GM10248 (cell line): ENCODE measurements at places on chromosomes 5 and 9.

GRCh38 chr5:126189862-126190261, 233.3 kb upstream of the GRAMD2B start:
- DNase-seq = no peak

GRCh38 chr9:87683751-87684626, 41.9 kb upstream of the CTSL start:
- no peak for DNase-seq

DNA sequence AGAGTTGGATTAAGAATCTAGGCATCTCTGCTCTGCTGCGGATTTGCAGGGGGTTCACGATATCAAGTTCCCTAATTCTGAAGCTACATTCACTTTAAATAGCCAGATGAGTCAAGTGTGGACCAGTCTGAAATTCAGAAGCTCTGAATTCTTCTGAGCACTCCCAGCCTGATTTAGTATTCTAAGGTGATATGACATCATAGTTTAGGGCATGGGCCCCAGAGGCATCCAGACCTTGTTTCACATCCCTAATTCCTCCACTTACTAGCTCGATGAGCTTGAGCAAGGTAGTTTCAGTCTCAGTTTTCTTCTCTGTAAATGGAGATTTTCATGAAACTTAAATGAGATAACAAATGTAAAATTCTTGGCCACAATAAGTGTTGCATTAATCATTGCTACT, 65.2 kb downstream of the TMEM167A start:
- peak; percentile 57 for DNase-seq

- DNase-seq = no peak
Measured at GRCh38 chr5:139456776-139457175, 5.8 kb downstream of the ECSCR start.

DNA sequence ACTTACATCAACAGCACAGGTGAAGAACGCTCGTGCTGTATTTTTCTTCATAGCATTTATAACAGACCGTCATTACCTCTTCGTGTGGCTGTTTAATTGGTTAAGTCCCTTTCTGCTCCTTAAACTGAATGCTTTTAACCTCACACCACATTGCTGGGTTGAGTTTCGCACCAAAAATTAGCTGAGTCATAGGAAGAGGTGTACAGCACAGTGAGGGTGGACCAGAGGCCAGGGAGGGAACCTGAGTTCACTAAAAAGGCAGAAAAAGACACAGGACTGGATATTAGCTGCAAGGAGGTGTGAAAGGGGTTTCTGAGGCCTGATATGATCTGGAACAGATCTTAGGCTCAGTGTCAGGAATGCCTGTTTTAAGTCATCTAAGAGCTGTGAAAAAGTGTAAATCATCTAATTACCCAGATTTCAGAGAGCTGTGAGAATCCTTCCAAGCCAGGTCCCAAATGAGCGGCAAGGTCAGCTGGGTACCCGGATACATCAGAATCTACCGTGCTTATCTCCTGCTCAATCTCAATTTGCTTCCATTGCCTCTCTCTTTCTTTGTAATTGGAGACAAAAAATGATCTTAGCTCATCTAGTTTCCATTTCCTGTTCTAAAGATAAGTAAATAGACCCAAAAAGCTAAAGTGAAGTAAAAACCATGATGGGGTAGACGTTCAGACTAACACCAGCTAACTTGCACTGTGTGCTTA, 7.1 kb upstream of the CFAP90 start:
- DNase-seq = no peak

DNA sequence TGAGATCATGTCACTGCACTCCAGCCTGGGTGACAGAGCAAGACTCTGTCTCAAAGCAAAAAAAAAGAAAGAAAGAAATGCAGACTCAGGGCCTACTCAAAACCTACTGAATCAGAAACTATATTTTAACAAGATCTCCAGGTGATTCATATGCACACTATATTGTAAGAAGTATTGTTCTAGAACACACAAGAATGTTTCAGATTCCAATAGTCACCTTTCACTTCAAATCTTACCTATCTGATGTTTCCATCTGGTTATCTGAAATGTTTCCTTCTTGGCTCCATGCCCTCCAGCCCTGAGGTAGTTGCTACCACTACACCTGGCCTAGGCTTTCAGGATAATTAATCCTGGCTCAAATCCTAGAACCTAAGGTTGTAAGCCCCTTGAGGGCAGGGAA, 36.8 kb upstream of the SNX2 start:
- DNase-seq = no peak

DNA sequence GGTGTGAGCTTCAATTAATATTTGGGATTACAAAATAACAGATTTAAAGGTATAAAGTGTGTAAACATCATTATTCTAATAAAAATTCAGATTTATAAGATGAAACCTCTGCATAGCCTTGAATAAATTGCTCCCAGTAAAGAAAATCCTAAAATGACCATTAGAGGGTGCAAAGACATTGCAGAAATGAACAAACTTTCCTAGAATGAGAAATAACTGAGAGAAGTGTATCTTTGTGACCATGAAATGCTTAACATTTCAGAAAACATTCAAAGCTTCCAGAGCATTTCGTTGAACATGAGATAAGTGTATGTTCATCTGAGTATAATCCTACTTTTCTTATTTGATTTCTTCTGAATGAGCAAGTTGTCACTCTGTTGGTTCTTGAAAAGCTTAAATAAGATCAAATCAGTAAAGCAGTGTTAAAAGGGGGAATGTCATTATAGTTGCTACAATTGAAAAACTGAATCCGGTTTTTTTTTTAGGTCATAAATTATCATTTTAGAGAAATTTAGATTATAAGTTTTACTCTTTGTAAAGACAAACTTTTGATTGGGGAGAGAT, 24.7 kb upstream of the NUDT12 start:
- no peak for DNase-seq

DNA sequence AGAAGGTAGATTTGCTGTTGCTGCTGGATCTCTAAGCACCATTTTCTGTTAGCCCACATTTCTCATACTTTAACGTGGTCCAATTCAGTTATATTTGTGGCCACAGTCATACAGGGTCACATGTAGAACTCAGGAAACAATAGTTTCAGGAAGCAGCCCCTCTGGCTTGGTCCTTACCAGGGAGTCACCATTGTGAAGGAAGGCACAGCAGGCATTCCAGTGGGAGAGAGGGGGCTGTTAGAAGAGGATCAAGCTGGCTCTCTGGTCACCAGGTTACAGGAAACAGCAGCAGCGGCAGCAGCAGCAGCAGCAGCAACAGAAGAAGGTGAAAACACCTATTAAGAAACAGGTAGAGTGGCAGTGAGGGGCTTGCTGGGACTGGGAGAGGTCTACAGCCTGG, 14.5 kb downstream of the C9orf43 start:
- no peak for DNase-seq

GRCh38 chr5:52277101-52277500, 510.6 kb upstream of the ITGA1 start:
- DNase-seq = no peak

DNA sequence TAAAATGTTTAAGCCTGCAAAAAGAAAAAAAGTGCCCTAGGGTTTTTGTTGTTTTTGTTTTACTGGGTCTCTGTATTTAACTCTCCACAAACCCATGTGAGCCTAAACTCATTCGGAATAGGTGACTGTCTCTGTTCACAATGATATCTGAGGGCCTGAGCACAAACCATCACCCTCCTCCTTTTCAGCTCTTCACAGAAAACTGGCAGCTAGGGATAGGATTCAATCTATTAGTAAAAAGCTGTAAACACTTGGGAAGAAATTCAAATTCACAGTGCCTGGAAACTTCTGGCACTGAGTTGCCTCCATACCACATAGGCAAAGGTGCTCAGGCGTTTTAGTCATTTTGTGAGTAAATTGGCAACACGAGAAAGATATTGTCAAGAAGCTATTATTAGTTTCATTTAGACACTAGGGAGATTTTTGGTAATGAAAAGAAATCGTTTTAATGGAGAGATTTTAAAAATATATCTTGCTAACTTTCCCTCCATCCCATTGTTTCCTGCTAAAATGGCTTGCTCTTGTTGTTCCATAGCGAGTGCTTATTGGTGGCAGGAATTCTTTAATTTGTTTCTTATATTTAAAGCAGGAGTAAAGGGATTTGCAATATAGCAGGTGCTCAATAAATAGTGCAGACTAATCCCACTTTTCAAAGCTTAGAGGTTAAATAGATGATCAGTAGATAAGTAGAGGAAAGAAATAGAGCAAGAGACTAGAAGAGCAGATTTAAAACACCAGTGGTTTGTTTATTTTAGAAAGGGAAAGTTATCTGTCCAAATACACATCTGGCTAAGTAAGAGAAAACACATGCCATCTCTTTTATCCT, 9.7 kb downstream of the FOXD1 start:
- DNase-seq = no peak

DNA sequence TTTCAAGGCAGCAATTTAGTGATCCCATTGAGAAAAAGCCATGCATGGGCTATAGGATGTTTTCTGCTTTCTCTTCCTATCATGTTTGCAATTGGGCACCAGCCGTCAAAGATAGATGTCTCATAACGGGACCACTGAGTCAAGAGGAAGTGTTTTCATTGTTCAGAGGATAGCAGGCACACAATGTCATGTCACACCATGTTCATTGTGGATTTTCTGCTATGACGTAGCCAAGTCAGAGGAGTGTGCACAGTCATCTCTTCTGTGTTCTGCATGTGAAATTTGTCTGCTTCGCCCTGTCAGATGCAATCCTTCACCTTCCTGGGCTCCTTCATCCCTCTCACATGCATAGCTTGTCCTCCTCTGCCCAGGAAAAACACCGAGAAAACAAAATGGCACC, 106.0 kb downstream of the CD180 start:
- DNase-seq = no peak

GRCh38 chr9:6880626-6881025, 122.9 kb downstream of the KDM4C start:
- DNase-seq = no peak

DNA sequence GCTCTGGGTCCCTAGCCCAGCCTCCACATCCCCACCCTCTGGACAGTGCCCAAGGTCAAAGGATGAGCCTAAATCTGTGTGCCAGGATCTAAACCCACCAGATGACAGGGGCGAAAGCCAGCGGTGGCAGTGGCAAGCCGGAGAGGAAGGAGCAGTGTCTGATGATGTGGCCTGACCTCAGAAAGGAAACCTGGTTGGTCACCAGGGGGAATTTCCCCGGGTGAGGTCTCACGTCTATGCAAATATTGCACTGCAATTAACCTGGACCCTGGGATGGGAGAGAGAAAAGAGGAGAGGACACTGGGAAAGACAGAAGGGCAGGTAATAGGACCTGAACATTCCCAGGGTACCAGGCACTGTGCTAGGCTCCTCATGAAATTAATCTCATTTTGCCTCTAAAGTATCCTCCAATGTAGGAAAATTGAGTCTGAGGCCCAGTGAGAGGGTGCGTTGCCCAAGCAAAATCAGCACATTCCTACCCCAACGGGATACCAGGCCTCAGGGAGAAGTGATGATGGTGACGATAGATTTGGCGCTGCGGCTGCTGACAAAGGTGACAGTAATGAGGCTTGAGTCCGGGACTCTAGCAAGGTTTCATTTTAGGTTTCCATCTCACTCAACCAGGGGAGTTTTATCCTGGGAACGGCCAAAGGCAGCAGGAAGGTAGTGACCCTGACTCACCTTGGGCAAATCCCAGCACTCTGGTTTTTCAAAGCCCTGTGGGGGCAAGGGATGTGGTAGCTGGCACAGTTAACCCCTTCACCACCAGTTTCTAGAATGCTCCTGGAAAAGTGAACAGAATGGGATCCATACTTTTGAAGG, 13.4 kb upstream of the TNIP1 start:
- peak; percentile 69 for DNase-seq

- DNase-seq = no peak
Measured at GRCh38 chr9:135989722-135990467, 28.7 kb upstream of the UBAC1 start.

- no peak for DNase-seq
Measured at GRCh38 chr9:12627096-12627495, 66.1 kb upstream of the TYRP1 start.

- DNase-seq = no peak
Measured at GRCh38 chr5:79069488-79070349, at the start of the genes BHMT2 and DMGDH. Gene BHMT2, plus strand, starts transcription at chr5:79069767. Its CDS starts 16 bp downstream, at chr5:79069783. Gene DMGDH, minus strand, starts transcription at chr5:79069674. Its CDS starts 54 bp downstream, at chr5:79069620.

GRCh38 chr5:6246820-6247437, 131.4 kb downstream of the MED10 start:
- DNase-seq = no peak

DNA sequence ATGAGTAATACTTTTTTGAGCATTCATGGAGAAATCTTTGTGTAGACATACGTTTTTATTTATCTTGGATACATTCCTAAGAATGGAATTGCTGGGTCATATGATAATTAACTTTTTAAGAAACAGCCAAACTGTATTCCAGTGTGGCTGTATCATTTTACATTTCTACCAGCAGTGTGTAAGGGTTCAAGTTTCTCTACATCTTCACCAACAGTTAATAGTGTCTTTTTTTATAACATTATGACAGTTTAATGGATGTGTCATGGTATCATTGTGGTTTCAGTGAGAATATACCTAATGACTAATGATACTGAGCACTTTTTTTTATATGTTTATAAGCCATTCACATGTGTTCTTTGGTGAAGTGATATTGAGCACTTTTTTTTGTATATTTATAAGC, 52.4 kb downstream of the NIPBL start:
- DNase-seq = no peak

GRCh38 chr9:72443855-72444254, 77.6 kb upstream of the TMC1 start:
- DNase-seq = peak; percentile 72

DNA sequence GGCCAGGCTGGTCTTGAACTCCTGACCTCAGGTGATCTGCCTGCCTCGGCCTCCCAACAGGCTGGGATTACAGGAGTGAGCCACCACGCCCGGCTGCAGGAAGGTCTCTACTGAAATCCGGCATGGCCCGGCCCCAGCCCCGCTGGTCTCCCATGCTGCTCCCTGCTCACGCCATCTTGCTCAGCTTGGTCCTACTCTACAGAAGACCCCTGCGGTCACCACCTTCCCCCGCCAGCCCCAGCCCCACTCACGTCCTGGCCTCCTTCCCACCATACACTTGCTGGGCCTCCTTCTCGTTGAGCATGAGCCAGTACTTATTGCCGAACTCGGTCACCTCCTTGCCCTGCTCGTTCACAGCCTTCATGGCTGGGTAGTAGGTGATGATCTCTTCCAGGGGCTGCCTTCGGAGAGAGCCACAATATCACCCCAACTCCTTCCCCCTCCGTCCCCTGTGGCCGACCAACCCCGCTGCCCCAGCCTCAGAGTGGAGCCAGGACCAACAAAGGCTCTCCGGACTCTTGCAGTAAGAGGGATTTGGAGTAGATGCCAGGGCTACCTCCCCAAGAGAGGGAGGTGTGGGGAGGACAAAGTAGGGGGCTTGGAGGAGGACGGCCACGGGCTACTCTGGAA, 4.0 kb downstream of the PTGES2 start:
- no peak for DNase-seq

DNA sequence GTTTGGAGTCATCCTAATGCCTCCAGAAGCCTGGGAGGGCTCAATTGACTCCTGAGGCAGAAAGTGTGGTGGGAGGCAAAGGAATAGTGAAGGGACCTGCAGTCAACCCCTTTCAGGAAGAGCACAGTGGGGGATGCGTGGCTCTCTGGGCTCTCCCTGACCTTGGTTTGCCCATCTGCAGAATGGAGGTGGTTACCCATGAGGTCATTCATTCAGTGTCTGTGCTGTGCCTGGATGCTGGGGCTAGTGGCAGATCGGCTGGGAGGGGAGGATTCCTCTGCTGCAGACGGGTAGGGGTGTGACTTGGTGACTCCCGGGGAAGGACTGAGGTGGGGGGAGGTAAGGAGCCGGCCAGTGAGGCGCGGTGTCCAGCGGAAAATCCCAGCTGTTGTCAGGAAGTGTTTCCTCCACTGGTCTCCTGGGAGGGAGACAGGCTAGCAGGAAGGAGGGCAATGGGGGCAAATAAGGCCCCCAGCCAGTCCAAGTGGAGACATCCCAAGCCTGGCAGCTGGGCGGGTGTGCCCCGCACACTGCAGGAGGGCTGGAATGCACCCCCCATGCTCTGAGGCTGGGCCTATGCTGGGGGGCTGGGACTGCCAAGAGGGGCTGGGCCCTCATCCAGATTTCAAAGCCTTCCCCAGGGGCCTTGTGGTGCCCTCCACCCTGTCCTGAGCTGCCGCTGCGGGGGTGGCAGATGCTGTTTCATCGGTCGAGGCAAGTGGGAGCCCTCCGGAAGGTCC, 10.9 kb downstream of the CXXC5 start:
- DNase-seq = no peak
